ENCODE measurements at places on chromosomes 3 and 15.
A peak's percentile ranks its signal among the peaks of the same experiment; 100 is the strongest.

- DNase-seq: peak; percentile 36
These were observed 106.3 kb downstream of the ZBTB20 start for GRCh38 chr3:115040673-115041286.

GRCh38 chr15:85149465-85150129, 167.9 kb downstream of the PDE8A start:
- DNase-seq: no peak

DNA sequence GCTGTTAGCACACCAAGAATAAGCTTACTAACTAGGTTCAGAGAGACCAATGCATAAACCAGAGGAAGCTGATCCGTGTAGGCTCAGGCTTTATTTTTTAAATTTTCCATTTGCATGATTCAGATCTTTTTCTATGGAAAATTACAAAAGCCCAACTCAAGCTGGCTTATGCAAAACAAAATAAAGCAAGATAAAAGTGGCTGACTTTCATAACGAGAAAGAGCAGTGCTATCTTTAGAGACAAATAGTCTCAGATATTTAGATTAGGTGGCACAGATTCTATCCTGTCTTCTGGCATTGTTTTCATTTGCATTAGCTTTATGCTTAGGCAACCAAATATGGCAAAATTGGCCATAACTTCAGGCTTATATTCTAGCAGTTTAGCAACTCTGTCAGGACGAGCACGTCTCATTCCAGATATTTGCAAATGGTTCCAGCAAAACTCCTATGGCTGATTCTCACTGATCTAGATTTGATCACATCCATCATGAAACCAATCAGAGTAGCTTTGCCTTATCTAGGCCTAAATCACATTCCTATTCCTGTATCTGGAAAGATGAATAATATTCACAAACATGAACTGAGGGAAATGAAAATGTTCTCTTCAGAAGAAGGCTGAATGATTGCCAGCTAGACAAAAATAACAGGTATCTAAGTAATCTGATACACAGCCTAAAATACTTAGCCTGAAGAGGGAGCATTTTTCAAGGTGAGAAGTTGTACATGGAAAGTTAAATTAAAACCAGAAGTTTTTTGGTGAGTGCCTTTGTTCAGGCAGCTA, 216.4 kb upstream of the DPPA4 start:
- no peak for DNase-seq

- peak; percentile 14 for DNase-seq
These were observed 138.8 kb downstream of the SV2B start for GRCh38 chr15:91238644-91239425.

DNA sequence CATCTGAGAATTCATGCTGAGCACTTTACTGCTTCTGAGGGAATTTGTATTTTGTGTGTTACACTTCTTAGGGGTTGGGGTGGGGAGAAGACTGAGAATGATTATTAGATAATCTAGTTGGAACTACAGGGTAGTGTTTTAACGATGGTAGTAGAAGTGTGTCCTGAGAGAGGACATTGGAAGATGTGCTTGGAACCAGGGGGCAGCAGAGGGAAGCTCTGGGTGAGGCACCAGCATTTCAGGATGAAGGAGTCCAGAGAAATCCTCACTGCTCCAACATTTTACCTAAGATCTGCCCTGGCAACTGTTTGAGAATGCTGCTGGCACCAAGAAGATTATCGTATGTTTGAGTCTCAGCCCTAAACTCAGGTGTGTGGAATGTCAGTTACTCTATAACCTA, 145.5 kb downstream of the SQOR start:
- DNase-seq: no peak

- no peak for DNase-seq
These were observed 39.3 kb downstream of the CCR1 start for GRCh38 chr3:46168583-46169345.

GRCh38 chr3:4387210-4388204, 79.6 kb downstream of the SUMF1 start:
- no peak for DNase-seq

GRCh38 chr3:120177151-120177550, 82.9 kb upstream of the GSK3B start:
- DNase-seq: no peak

DNA sequence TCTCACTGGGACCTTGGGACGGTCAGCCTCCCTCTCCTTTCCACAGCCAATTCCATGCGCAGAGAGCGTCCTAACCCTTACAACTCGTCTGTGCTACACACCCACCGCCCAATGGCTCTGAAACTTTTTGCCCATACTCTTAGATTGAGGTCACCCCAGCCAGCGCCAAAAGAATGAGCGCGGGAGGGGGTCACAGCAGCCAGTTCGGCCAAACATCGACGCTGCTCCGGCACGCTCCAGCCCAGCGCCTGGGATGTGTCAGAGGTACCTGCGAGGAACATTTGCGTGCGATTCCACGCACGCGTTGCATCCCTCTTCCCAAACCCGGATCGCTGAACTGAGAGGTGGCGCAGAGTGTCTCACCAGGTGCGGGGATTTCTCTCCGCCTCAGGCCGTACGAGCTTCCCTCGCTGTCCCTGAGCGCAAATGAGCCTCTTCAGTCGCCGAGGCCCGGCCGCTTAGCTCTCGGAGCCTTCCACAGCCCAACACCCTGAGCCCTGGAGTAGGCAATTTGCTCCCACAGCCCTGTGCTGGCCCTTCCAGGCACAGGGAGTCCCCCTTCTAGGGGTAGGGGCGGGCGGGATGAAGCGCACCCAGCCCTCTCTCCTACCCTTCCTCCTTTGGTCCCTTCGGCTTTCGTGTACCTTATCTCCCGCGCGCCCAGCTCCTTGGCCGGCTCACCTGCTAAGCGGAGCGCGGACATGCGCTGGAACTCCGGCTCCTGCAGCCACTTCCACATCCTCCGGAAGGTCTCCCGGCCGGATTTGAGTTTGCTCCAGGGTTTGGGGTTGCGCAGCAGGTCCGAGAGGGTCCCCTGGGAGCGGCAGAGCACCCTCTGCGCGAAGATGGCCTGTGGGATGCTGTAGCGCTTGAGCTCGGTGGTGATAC, 1.8 kb downstream of the ONECUT1 start:
- no peak for DNase-seq

GRCh38 chr15:32718227-32718820, 520 bp downstream of the GREM1 start:
- no peak for DNase-seq

DNA sequence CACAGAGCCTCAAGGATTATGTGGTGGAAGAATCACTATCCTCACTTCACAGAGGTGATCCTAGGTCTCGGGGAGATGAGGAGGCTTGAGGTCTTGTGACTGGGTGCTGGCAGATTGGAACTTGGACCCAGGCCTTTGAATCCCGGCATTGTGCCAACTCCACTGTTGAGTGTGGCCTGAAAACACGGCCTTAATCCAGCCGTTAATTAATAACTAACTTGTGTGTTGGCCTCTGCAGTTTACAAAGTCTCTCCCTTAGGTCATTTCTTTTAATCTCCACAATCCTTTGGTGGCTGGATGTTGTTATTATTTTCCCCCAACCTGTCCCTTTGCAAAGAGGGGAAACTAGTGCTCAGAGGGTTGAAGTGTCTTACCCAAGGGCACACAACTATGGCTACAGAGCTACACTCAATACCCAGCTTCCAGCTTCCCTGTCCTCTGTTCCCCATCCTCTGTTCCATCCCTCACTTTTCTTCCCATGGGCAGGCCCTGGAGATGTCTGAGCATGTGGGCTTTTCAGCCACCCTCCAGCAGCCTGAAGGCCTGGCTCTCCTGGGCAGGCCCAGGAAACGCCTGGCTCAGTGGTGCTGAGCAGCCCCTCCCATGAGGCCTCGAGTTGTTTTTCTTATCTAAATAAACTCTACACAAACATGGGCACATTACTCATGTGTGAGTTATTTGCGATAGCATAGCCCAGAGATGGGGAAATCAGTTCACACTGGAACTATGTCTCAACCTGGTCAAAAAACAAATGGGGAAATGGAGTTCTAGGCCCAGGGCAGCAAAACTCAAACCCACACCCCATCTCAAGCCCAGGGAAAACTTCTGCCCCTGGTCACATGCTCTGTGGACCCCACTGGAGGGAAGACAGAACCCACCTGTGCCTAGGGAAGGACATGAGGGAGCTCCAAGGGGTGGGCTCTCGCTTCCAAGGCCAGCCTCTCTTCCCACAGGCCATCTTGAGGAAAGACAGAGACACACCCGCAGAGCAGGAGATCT, 16.8 kb upstream of the SMAD3 start:
- DNase-seq: no peak

GRCh38 chr3:55543181-55543614, 56.1 kb upstream of the WNT5A start:
- no peak for DNase-seq

- peak; percentile 67 for DNase-seq
These were observed 3.3 kb downstream of the TUBGCP5 start for GRCh38 chr15:23035964-23036566.

GRCh38 chr3:39170461-39170860, 17.1 kb upstream of the CSRNP1 start:
- DNase-seq: no peak

GRCh38 chr3:54653456-54654195, 274.2 kb downstream of the LRTM1 start:
- peak; percentile 79 for DNase-seq

DNA sequence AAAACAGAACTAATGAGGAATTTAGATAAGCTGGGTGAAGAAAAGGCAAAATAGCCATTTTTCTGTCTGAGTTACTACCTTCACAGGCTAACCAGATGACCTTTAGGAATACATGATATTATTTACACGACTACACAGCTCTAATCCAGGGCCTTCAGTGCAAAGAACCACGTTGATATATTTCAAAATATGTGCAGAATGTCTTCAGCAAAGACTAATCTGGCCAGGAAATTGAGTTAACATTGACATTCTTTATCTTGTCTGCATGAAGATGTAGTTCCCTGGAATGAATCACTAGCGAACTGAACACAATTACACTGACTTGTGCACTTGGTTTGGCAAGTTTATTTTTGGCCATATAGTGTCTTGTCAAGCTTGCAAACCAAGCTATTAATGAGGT, 41.5 kb downstream of the PDHB start:
- DNase-seq: no peak

- no peak for DNase-seq
These were observed 51.0 kb upstream of the SH3GL3 start for GRCh38 chr15:83396101-83396500.

GRCh38 chr3:141507392-141508066, 20.7 kb downstream of the RASA2 start:
- no peak for DNase-seq

DNA sequence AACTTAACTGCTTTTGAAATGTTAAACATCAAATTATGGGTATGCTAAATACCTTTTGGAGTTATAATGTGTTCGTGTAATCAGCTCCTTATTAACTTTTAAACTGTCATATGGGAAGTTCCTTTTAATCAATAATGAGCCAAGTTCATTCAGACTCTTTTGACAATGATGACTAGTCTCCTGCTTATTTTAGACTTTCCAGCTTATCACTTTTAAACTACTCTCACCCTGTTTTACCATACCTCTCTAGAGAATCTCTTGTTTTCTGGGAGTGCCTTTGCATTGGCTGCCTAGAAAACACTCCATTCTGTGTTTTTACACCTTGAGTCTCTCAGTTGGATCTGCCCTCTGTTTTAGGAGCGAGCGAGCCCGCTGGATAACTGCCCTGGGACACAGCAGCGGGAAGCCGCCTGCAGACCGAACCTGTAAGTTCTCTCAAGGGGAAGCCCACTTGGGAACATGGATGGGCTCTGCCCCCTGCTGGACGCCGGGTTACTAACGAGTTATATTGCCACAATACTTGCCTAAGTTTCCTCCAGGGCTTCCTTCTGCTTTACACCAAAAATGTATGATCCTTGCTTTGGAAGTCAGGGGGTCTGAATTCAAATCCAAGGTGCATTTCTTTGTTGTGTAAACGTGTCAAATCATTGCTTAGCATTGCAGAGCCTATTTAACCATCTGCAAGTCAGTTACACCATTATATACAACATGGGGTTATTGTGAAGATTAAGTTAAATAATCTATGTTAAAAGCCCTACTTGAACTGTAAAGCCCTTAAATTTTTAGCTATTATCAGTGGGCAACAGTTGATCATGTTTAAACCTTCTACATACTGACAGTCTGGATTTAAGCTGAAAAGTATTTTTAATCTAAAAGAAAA, 71.3 kb downstream of the DHX36 start:
- peak; percentile 83 for DNase-seq

GRCh38 chr3:51538115-51538458, 432 bp upstream of the RAD54L2 start:
- peak; percentile 9 for DNase-seq

DNA sequence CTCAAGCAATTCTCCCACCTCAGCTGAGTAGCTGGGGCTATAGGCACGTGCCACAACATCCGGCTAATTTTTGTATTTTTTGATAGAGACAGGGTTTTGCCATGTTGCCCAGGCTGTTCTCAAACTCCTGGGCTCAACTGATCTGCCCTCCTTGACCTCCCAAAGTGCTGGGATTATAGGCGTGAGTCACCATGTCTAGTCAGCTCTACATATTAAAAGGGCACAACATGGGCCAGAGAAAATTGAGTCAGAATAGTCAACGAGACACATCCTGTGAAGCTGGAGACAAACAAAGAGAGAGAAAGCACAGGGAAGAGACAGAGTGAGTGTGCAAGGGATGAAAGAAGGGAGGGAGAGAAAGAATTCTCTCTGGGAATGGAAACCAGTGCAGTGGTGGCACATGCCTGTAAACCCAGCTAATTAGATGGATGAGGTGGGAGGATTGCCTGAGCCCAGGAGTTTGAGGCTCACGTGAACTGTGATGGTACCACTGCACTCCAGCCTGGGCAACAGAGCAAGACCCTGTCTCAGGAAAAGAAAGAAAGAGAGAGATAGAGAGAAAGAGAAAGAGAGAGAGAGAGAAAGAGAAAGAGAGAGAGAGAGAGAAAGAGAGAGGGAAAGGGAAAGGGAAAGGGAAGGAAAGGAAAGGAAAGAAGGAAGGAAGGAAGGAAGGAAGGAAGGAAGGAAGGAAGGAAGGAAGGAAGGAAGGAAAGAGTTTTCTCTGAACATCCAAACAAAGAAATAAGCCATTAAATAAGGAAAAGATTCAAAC, 107.2 kb upstream of the SLC25A36 start:
- DNase-seq: no peak

GRCh38 chr3:23175341-23176083, 27.6 kb upstream of the UBE2E2 start:
- DNase-seq: no peak

DNA sequence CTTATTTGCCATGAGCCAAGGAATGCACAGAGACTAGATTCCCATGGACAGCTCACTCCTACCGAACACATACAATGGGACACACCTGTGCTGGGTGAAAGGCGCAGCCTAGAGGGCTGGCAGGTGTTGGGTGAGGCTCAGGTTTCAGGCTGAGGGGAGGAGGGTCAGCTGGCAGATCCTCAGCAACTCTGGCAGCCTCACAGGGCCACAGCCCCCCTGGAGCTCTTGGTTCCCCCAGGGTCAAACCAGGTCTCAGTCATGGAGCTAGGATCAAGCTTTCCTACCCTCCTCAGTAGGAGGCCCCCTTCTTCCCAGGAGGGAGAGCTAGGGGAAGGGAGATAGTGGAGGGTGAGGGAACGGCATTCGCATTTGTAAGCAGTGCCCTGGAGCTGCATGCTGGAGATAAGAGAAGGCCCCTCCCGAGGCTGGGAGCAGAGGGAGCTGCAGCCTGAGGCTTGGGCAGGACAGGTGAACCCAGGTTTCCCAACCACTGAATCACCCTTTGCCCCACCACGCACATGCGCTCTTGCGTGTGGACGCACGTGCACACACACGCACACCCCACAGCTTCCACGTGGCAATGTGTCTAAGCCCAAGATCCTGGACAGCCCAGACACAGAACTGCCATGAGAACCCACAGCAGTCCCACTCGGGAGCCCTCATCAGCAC, 26.3 kb upstream of the TFRC start:
- no peak for DNase-seq

GRCh38 chr3:101939361-101940049, 90.2 kb downstream of the NFKBIZ start:
- no peak for DNase-seq

GRCh38 chr3:140898340-140899180, 43.1 kb upstream of the SLC25A36 start:
- DNase-seq: peak; percentile 56

GRCh38 chr3:136135039-136135802, 60.9 kb downstream of the MSL2 start:
- peak; percentile 71 for DNase-seq

Data from MM.1S (cell line).